Stomach (tissue), 19 donors: ENCODE measurements at places on chromosomes 6 and 20. TPM values are rescaled to one million over a fixed set of nuclear protein-coding genes. Genes with fewer than 3 reads are reported as not detected.
A peak's percentile ranks its signal among the peaks of the same experiment; 100 is the strongest.

The BHLHE23 gene
- not detected for total RNA-seq

The RIPOR2 gene
- total RNA-seq = not detected

The SUPT3H gene
- not detected for total RNA-seq

The ZNF512B gene
- 12.1 TPM for total RNA-seq

The MARCKS gene
- total RNA-seq = 594 TPM

The PLA2G7 gene
- 2.4 TPM for total RNA-seq

The MYMX gene
- total RNA-seq = not detected

The CSNK2A1 gene
- total RNA-seq = 164 TPM

GRCh38 chr6:24440897-24441598, 38.3 kb downstream of the MRS2 start:
- H3K4me3 ChIP-seq = no peak overlapping the region
- no peaks in the 10 kb centered on the region for H3K4me1 ChIP-seq
- peaks cover 11% of the 10 kb centered on the region for H3K36me3 ChIP-seq

DNA sequence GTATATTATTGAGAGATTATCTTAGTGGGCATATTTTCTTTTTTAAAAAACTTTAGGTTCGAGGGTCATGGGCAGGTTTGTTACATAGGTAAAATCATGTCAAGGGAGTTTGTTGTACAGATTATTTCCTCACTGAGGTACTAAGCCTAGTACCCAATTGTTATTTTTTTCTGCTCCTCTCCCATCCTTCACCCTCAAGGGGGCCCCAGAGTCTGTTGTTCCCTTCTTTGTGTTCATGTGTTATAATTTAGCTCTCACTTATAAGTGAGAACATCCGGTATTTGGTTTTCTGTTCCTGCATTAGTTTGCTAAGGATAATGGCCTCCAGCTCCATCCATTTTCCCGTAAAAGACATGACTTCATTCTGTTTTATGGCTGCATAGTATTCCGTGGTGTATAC, 247.9 kb upstream of the RAB32 start:
- H3K36me3 ChIP-seq = no peaks in the 10 kb centered on the region
- DNase-seq = no peak
- H3K4me3 ChIP-seq = no peak overlapping the region
- H3K27me3 ChIP-seq = no peaks in the 10 kb centered on the region

- H3K27me3 ChIP-seq = no peaks in the 10 kb centered on the region
- DNase-seq = no peak
- H3K4me3 ChIP-seq = no peak overlapping the region
- no peaks in the 10 kb centered on the region for H3K4me1 ChIP-seq
- H3K36me3 ChIP-seq = no peaks in the 10 kb centered on the region
Measured at GRCh38 chr6:147825848-147826247, 317.4 kb downstream of the SAMD5 start.

DNA sequence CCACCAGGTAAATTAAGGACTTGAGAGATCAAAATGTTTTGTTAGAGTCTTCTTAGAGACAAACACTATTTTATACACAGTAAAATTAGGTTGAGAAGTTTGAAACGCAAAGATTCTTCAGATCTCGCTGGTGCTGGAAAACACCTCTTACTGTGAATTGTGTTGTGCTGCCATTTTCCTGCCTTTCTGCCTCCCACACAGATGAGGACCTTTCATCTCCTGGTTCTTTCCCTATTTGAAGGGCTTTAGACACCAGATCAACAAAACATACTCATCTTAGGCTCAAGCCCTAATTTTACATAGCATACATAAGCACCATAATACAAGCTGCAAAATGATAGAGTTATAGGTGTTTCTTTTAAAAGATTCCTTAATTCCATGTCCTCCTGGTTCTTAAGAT, 18.6 kb downstream of the STAU1 start:
- no peaks in the 10 kb centered on the region for H3K27me3 ChIP-seq
- no peak for DNase-seq
- H3K27ac ChIP-seq = no peak overlapping the region
- H3K36me3 ChIP-seq = peaks cover 11% of the 10 kb centered on the region

DNA sequence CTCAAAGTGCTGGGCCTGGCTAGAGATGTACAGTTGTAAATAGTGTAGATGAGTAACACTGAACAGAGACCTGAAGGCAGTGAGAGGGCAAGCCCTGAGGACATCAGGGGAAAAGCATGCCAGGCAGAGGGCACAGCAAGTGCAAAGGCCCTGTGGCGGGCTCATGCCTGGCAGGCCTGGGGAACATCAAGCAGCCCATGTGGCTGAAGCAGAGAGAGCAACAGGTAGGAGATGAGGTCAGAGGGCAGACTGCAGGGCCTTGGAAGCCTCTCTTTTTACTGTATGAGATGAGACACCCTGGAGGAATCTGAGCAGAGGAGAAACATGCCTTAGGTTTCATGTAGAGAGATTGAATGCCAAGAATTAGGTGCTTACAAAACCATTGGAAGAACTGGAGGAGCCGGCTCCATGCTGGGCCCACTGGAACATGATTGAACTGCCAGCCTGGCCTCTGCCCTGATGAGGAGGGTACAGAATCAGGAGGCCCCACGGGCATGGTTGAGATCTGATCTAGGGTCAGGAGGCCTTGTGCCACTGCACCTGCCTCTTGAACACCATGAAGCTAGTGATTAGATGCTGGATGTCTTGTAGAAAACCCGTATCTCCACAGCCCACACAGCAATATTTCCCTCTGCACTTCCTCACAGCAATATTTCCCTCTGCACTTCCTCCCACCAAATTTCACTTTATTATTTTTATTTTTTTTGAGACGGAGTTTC, 5.9 kb upstream of the HMGA1 start:
- no peak for DNase-seq
- H3K36me3 ChIP-seq = no peaks in the 10 kb centered on the region
- H3K27me3 ChIP-seq = no peaks in the 10 kb centered on the region
- H3K4me3 ChIP-seq = no peak overlapping the region
- H3K4me1 ChIP-seq = peaks cover 5% of the 10 kb centered on the region

- H3K4me1 ChIP-seq = no peaks in the 10 kb centered on the region
- no peaks in the 10 kb centered on the region for H3K36me3 ChIP-seq
- DNase-seq = peak; percentile 37
- no peaks in the 10 kb centered on the region for H3K27me3 ChIP-seq
Measured at GRCh38 chr6:123380257-123380656, 256.5 kb downstream of the TRDN start.

DNA sequence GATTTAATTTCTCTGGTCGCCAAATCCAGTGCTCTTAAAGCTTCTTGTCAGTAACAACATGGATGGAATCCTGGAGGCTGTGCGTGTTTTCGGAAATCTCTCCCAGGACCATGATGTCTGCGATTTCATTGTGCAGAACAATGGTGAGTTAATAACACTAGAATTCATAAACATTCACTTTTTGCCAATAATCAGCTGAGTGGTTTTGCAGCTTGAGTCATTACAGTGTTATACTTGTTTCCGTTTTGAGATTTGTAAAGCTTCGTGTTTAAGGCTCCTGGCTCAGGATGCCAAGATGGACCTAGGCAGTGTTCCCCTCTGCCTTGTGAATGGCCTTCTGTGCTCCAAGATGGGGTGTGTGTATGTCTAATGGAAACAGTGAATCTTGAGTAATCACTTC, 113.8 kb downstream of the ARMC2 start:
- no peaks in the 10 kb centered on the region for H3K27me3 ChIP-seq
- H3K4me1 ChIP-seq = peaks cover 17% of the 10 kb centered on the region
- H3K4me3 ChIP-seq = no peak overlapping the region
- H3K36me3 ChIP-seq = no peaks in the 10 kb centered on the region
- H3K27ac ChIP-seq = no peak overlapping the region

- no peak overlapping the region for H3K4me3 ChIP-seq
- DNase-seq = no peak
- H3K4me1 ChIP-seq = peaks cover 23% of the 10 kb centered on the region
- H3K27me3 ChIP-seq = no peaks in the 10 kb centered on the region
- no peak overlapping the region for H3K27ac ChIP-seq
Measured at GRCh38 chr6:21826023-21826422, 232.5 kb downstream of the SOX4 start.

- H3K36me3 ChIP-seq = no peaks in the 10 kb centered on the region
- H3K27me3 ChIP-seq = no peaks in the 10 kb centered on the region
- no peak for DNase-seq
Measured at GRCh38 chr6:9553002-9553401, 861.9 kb downstream of the TFAP2A start.

DNA sequence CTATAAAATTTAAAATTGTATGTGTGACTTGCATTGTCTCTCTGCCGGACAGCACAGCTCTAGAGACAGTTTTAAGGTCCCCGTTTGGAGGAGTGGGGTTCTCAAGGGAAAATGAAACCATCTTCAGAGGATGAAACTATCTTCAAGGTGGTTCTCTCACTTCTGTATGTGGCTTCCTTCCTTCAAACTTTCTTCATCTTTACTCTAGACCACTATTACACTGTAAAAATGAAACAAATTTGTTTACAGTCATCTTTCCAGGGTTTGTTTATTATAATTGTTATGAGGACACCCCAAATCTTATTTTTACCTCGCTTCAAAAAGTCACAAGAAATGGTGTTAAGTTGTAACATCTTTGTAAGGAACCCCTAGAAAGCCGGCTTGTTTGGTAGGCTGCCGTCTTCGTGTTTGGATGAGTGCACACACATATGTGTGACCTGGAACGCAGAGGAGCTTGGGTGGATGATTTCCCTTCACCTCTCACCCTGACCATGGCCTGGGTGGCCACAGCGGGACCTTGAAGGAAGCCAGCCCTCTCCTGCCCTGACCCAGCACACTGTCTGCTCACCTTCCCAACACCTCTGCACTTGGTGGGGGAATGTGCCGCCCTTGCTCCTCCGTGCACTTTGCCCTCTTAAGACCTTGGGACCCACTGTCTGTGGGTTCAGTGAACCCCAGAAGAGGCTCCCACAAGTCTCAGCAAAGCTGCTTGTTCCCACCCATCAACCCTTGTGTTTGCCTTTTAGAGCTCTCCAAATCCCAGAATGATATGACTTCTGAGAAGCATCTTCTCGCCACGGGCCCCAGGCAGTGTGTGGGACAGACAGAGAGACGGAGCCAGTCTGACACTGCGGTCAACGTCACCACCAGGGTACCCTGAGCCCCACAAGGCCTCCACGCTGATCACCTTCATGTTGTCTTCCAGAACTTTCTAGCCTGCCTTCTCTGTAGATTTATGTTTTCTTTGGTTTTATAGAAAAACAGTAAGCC, 67.8 kb downstream of the SYTL3 start:
- H3K36me3 ChIP-seq = no peaks in the 10 kb centered on the region
- H3K4me1 ChIP-seq = no peaks in the 10 kb centered on the region
- DNase-seq = no peak
- H3K27ac ChIP-seq = peak overlapping the region; percentile 52
- H3K4me3 ChIP-seq = no peak overlapping the region
